ENCODE measurements at places on chromosomes 12 and 14. TPM values are rescaled to one million over a fixed set of nuclear protein-coding genes. Genes with fewer than 3 reads are reported as not detected.

DNA sequence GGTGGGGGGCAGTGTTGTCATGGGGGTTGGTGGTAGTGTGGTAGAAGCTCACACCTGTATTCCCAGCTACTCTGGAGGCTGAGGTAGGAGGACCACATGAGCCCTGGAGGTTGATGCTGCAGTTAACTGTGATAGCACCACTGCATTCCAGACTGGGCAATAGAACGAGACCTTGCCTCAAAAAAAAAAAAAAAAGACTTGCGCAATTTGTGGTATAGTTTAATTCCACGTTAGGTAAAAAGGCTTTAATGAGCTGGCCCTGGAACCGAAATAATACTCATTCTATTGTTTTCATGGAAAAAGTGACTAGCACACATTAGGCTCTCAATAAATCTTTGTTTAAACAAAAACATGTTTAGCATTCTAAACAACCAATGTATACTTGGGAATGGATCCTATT lies 25.4 kb upstream of the NAP1L1 start:
- H3K4me3 ChIP-seq, result no peak overlapping the region
- H3K27me3 ChIP-seq, result no peaks in the 10 kb centered on the region
- no peak for DNase-seq
- no peak overlapping the region for H3K27ac ChIP-seq
- peaks cover 11% of the 10 kb centered on the region for H3K4me1 ChIP-seq
- no peaks in the 10 kb centered on the region for H3K36me3 ChIP-seq

- peaks cover 18% of the 10 kb centered on the region for H3K4me1 ChIP-seq
- no peak overlapping the region for H3K27ac ChIP-seq
- H3K27me3 ChIP-seq, result no peaks in the 10 kb centered on the region
- H3K36me3 ChIP-seq, result peaks cover 25% of the 10 kb centered on the region
- no peak overlapping the region for H3K4me3 ChIP-seq
Measured at GRCh38 chr12:49021292-49021915, 2.8 kb upstream of the PRKAG1 start.

DNA sequence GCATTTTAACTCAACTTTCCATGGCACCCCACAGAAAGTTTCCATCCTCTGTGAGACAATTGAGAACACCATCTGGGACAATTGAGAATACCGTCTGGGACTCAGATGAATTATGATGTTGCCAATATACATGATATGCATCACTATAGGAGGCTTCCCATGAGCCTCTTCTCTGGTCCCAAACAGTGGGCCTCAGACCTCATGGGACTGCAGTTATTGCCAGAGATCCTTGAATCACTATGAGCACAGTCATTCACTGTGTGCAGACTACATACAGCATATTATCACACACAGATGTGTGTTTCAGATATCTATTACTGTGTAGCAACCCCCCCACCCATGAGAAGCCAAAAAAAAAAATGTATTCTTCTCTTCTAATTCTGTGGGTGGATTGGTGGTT lies 134.4 kb downstream of the GXYLT1 start:
- H3K4me1 ChIP-seq, result no peaks in the 10 kb centered on the region
- H3K27me3 ChIP-seq, result peaks cover 43% of the 10 kb centered on the region
- no peaks in the 10 kb centered on the region for H3K36me3 ChIP-seq
- H3K4me3 ChIP-seq, result no peak overlapping the region

DNA sequence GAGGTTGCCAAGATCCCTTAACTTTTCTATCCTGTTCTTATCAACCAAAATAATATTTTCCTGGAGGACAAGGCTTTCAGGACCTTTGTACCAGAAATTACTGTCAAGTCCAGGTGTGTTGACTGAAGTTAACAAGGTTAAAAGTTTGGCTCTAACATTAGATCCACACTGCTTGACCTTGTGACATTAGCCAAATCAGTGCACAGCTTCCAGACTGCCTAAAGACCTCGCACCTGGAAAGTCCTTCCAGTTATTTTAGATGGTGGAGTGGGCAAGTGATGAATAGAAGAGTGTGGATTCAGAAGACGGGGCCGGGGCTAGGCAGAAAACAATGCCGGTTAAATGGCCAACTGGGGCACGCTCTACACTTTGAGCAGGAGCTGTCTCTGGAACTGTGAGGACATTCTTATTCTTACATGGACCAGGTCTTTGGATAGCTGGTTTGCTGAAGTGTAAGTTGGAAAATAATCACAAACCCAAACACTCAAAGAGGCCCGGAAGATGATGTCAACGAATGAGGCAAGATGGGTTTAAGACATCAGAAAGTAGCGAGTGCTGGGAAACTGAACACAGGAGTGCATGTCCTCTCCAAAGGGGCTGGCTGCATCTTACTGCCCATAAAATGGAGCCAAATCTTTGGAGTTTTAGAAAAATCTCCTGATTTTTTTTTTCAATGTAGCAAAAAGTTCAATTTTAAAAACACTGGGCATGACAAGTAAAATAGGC lies 56.3 kb downstream of the NIN start:
- H3K36me3 ChIP-seq, result peaks cover 11% of the 10 kb centered on the region
- H3K27ac ChIP-seq, result peak overlapping the region; percentile 83
- H3K4me3 ChIP-seq, result peak overlapping the region; percentile 15
- H3K27me3 ChIP-seq, result no peaks in the 10 kb centered on the region

DNA sequence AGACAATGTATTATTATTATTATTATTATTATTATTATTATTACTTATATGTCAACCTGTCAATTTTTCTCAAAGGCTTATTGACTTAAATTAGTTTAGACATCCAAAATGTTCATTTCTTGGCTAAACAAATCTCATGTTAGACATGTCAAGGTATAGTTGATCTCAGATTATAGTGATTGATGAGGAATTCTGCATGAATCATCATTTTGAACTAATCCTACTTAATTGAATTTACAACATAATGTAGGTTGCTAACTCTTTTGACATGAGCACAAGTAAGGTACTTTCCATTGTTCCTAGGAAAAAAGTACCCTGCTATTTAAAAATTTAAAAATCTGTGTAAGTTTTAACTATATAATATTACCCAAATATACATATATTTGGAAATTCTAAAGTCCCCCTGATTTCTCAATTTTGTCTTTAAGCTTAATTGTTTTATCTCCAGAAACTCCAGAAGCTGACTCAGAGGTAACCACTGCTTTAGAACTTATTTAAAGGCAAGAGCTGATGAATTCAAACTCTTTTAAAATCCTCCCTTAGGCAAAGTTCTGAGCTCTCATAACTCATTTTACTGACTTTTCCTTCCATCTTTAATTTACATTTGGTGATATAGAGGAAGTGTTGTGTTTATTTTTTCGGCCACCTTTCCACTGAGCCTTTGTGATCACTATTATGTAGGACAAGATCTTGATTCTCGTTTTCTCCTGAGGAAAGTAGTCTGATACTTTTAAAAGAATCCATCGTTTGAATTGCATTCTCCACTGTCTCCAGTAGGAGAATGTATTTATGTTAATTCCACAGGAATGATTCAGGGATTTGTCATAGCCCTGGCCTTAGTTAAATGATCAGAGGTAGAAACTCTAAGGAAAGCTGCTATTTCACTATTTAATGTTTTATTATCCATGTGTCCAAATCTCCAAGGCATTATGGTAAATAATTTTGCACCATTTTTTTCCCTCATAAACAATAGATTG lies 1304.5 kb downstream of the AACS start:
- no peaks in the 10 kb centered on the region for H3K4me1 ChIP-seq
- peak; percentile 66 for DNase-seq
- no peak overlapping the region for H3K4me3 ChIP-seq
- no peaks in the 10 kb centered on the region for H3K36me3 ChIP-seq
- H3K27me3 ChIP-seq, result no peaks in the 10 kb centered on the region

GRCh38 chr12:62912644-62913043 lies 22.3 kb downstream of the PPM1H start:
- no peak overlapping the region for H3K27ac ChIP-seq
- peaks cover 3% of the 10 kb centered on the region for H3K4me1 ChIP-seq
- H3K36me3 ChIP-seq, result no peaks in the 10 kb centered on the region
- H3K4me3 ChIP-seq, result no peak overlapping the region
- DNase-seq, result no peak
- H3K27me3 ChIP-seq, result no peaks in the 10 kb centered on the region

ARPC3 gene
- 202 TPM for total RNA-seq

LRRK2 gene
- not detected for total RNA-seq

BBOF1 gene
- 1.5 TPM for total RNA-seq
